H7 (cell line): ENCODE measurements at places on chromosomes 6 and 20.
A peak's percentile ranks its signal among the peaks of the same experiment; 100 is the strongest.

DNA sequence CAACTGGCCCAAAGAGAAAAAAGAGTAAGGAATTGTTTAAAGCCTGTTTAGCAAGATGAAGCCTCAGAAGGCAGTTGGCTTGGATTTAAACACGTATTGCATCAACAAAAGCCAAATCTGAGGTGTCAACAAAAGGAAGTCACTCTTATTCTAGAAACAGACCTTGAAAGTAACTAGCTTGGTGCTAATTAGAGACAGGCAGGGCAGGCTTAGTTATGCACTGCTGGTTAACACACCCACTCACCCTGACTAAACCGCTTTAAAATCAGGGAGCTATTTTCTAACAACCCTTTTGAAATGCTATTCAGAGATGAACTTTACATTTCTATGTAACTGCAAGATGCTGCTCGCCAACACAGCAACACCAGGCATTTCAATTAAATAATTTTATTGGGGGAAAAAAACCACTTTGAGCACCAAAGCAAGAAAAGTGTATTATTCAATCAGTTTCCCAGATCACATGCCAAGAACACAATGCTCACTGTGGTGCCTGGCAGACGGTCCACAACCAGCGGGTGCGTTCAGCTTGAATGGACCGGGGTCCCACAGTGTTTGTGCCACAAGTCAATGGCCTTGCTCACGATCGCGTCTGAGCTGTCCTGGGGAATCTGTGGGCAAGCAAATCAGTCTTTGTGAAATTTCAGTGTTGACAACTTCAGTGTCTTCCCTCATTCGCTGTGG is 23.6 kb downstream of the TBC1D7 start:
- no peak for DNase-seq

GRCh38 chr6:49530141-49530776 is 20.2 kb upstream of the C6orf141 start:
- no peak for DNase-seq

DNA sequence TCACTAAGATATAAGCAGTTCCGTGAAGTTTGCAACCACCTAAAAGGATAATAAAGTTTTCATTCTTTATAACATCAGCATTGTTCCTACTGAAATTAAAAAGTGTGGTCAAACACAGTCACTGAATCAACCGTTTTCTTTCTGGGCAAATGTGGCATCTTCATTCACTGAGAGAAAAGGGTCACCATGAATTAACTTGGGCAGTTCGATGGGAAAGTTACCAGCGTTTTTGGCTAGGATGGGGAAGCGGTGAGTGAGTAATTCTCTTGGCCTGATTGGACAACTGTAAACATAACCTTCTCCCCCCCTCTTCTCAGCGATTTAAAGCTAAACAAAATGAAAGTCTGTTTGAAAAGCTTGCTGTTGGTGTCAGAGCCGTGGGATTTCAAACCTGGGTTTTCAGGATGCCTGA is 181.8 kb downstream of the SASH1 start:
- DNase-seq, result no peak

DNA sequence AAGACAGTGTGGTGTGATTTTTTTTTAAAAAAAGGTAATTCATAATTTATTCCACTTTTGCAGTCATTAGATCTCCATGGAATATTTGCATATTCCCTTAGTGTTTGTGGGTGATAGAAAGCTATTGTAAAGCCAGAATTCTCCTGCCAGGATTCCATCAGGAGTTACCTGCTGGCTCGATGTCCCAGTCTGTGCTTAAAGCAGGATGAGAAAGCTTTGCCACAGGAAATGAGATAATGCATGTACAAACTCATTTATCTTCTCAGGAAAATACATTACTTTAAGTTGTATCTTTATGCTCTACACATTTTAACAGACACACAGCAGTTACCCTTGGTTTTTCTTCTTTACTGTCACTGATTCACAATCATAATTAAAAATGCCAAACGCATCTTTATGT is 553.0 kb downstream of the CD109 start:
- no peak for DNase-seq

DNA sequence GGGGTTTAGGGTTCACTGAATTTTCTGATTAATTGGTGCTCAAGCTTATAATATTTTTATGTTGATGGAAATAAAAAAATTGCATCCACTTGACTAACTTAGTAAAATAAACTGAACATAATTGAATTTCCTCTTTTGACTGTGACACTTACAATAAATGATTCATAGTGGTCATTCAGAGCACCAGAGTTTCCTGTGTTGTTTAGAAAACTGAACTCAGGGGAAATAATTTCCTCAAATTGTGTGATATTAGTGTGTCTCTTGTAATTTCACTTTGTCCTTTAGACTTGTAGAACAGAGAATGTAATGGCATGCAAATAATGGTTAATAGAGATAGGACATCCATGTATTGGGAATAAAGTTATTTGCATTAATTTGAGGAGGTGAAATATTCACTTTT is 319.7 kb upstream of the MAN1A1 start:
- DNase-seq, result no peak

DNA sequence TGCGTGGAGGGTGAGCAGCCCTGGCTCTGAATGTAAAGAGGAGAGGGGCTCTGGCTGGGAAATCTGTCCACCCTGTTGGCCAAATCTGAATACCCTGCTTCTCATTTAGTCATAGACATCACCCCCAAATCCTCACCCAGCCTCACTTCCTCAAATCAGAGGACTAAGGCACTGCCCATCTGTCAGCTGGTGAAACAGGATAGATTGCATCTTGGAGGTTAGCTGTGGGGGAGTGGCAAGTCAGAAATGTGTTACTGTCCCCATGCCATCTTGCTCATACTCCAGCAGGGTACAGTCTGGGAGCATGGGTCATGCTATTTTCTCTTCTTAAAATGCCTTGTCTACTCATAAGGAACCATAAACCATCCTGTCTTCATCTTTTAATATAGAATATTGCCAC is 9.5 kb upstream of the DTNBP1 start:
- no peak for DNase-seq

- peak; percentile 46 for DNase-seq
Measured at GRCh38 chr6:158766621-158767455, 52.3 kb downstream of the EZR start.

DNA sequence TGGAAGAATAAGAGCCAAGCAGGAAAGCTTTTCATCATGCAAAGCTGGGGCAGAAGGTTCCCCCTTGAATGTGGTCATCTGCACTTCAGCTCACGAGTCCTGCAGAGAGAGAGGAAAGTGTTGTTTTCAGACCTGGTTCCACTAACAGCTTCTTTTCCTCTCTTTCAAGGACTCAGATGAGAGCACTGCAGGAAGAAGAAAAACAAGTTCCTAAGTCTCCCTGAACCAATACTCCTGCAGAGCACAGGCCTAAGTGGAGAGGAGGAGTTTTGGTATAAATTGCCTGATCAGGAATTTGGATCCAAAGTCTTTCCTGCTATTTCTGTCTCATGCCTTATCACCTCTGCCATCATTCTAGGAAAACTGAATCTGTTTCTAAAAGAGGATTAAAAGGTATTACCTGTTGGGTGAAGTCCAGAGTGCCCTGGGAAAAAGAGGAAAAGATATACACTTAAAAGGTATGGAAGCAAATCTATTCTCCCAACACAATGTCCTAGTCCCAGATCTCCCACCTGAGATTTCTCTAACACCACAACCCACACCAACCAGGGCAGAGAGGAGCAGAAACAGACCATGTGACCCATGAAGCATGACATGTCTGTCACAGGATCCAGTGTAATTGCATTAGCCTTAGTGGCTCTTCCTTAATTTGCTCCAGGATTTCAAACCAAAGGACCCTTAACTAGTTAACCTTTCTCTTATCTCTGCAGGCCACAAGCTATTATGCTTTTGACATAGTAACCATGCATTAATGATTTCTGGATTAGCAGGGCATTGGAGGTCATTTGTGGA is 12.2 kb downstream of the HLA-DRB5 start:
- DNase-seq, result no peak

- no peak for DNase-seq
Measured at GRCh38 chr20:53322651-53323050, 271.0 kb downstream of the ZNF217 start.

DNA sequence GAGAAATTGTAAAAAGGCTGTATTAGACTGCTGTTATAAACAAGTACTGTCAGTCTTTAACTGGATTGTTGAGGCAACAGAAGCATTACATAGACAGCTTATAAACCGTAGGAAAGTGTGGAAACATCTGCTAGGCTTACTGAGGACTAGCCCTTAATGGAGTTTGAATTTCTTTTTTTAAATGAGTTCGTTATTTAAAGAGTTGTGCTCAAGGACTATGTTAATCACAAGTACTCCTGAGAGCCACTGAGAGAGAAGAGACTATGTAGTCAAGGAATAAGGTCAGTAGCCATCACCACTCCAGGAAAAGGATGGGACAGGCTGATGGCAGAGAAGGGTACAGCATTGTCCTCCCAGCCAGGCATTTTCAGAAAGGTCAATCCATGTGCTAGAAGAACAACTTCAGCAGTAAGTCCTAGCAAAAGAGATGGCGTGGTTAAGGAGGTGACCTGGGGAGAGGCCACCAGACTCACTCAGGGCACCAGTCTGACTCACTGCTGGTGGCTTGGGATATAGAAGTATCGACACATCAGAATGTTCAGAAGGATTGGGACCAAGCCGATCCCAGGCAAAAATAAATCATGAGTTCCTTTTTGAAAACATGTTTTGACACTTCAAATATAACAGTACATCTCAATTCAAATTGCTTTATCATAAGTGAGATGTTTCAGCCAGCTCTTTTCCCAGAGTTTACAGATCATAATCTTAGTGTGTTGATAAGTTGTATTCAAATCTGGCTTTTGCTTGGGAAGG is 6.4 kb downstream of the RPS12 start:
- DNase-seq, result no peak

- no peak for DNase-seq
Measured at GRCh38 chr6:34810936-34811632, 19.2 kb downstream of the BLTP3A start.

DNA sequence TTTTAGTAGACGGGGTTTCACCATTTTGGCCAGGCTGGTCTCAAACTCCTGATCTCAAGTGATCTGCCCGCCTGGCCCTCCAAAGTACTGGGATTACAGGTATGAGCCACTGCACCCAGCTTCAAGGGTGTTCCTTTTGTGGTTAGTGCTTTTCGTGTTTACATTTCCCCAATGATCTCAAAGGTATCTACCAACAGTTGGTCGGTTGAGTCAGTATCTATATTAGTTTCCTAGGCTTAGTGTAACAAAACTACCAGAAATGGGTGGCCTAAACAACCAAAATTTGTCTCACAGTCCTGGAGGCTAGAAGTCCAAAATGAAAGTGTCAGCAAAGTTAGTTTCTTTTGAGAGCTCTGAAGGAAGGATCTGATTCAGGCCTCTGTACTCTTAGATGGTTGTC is 30.1 kb downstream of the CASP8AP2 start:
- DNase-seq, result no peak

GRCh38 chr20:16279320-16279719 is 293.9 kb downstream of the KIF16B start:
- peak; percentile 40 for DNase-seq
